Activated CD8-positive, alpha-beta memory T cell treated with anti-CD3 and anti-CD28 coated beads for 48 hours (primary cell): ENCODE measurements at places on chromosomes 6 and 20.

DNA sequence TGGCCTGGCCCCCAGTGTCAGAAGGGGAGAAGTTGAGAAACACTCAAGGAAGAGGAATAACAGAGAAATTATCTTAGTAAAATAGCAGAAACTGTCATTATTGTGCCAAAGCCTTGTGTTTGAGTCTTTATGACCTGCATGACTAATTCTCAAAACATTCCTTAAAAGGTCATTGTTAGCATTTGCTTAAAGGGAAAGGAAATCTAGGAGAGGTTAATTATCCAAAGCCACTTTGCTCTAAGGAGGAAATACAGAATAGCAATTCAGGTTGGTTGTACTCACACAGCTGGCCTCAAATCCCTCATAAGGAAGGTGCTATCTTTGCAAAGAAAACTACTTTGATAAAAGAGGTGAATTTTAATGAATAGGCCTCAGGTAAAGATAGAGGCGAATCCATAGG, 516.7 kb downstream of the CBLN4 start:
- no peak for DNase-seq

GRCh38 chr20:50163570-50164317, 10.2 kb upstream of the PEDS1 start:
- DNase-seq = no peak

DNA sequence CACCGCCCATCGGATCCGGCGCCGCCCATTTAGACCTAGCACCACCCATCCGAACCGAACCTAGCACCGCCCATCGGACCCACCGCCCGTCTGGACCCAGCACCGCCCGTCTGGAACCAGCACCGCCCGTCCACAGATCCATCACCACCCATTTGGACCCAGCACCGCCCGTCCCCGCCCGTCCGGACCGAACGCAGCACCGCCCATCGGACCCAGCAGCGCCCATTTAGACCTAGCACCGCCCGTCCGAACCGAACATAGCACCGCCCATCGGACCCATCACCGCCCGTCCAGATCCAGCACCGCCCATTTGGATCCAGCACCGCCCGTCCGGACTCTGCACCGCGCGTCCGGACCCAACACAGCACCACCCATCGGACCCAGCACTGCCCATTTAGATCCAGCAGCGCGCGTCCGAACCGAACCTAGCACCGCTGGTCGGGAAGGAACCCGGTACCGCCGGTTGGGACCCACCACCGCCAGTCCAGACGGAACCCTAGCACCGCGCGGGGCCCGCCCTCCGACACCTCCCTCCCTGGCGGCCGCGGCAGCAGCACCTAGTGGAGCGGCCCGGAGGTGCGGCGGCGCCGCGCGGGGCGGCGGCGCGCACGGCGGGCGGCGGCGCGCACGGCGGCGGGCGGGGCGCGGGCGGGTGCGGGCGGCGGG, 348 bp upstream of the AFDN start:
- no peak for DNase-seq

GRCh38 chr6:132210886-132211563, 190.2 kb downstream of the MOXD1 start:
- DNase-seq = no peak

GRCh38 chr6:69825904-69826303, 29.1 kb upstream of the LMBRD1 start:
- DNase-seq = no peak

DNA sequence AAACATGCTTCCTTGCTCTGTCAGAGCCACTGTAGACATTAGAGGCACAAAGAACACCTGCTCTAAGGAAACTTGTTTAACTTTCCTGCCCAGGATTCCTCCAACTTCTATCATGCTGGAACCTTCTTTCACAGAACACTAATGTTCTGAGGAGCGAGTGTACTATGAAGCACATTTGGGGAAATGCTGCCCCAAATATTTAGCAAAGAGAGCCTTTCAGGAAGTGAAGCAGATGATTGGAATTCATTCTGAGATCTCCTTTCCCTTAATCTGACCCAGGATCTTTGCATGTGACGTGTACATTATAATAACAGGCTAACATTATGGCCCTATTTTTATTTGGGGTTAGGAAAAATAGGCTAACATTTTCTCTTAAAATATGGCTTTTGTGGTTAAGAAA, 21.0 kb upstream of the FYN start:
- DNase-seq = no peak

GRCh38 chr6:89252907-89253306, 35.7 kb upstream of the GABRR1 start:
- DNase-seq = no peak

DNA sequence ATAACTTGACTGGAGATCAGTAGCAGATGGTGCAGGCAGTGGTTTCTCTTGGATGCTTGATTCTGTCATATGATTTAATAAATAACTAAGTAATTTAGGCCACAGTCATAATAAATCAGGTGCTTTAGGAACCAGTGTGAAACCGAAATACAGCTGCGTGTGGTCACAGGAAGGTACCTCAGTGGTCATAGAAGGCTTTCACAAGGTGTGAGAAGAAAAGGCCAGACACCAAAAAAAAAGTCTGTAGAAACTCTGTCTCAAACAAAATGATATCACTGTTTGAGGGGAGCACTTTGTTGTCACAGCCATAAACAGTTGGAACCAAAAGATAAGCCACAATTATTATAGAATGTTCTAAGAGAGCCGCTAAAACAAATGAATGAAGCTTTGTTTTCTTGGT, 56.5 kb downstream of the ARMC2 start:
- no peak for DNase-seq

GRCh38 chr20:34874094-34874654, 1.5 kb upstream of the GGT7 start:
- DNase-seq = no peak

- DNase-seq = no peak
Measured at GRCh38 chr6:160217073-160217472, 41.5 kb downstream of the SLC22A2 start.

- DNase-seq = no peak
Measured at GRCh38 chr6:75217193-75217592, 11.3 kb upstream of the COL12A1 start.

DNA sequence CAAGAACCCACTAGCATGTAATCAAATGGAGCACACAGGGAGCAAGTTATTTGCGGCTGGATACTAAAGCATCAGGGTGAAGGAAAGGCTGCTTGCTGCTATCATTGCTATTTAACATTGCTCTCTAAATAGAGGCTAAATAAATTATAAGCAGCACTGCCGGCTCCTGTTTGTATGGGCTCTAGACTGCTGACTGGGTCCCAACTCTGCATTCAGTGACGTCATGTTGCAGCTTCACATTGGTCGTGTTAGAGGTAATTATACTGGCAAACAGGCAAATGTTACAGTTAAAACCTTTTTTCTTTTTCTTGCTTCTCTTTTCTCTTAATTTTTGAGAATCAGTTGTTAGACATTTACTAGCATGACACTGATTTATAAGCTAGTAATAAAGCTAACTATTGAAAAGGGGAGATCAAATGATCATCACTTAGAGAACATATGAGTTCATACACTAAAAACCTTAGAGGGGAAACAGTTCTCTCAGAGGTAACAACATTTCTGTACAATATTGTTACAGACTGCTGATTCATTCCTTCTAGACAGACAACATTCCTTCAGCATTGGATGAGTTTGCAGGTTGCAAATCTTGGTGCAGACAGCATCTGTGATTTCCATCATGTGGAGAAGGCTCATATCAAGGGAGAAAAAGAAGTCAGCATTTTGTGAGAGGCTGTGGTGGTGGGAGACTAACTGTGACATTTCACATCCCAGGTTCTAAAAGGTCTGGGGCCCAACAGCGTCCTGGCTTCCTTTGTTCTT, 15.9 kb downstream of the RFPL4B start:
- DNase-seq = no peak

DNA sequence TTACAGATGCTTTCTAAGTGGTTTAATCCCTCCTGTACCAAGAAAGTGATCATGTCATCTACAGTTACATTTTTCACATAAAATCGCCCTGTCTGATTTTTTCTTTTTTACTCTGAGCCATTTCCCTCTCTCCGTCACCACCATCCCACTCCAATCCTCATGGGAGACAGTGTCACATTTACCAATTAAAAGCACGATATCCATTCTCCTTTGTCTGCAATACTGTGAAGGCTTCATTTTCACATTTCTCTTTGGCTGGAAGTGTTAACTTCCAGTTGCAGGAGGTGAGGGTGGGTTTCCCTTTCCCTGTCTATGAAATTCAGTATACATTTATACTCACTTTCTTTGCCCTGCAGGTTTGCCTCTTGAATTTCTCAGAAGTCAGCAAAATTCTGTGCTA, 372.7 kb upstream of the CNR1 start:
- DNase-seq = no peak

- peak; percentile 75 for DNase-seq
Measured at GRCh38 chr20:63272105-63273058, at the start of gene ARFGAP1. ARFGAP1 (plus strand) TSS chr20:63272813; CDS start chr20:63275581, 2,768 bp downstream.

DNA sequence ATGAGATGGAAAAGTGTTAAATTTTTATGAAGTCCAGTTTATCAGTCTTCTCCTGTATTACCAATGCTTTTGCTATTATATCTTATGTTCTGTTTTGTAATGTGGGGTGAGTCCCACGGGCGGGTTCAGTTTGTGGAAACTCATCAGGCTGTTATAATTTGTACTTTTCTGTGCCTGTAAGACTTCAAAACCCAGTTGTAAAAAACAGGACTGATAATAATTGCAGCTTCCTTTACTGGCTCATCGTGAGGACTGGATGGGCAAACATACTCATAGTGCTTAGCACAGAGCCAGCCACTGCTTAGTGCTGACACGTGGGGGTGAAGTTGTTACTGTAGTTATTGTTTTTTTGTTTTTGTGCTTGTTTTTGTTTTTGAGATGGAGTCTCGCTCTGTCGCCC, 45.6 kb downstream of the TGM2 start:
- no peak for DNase-seq

DNA sequence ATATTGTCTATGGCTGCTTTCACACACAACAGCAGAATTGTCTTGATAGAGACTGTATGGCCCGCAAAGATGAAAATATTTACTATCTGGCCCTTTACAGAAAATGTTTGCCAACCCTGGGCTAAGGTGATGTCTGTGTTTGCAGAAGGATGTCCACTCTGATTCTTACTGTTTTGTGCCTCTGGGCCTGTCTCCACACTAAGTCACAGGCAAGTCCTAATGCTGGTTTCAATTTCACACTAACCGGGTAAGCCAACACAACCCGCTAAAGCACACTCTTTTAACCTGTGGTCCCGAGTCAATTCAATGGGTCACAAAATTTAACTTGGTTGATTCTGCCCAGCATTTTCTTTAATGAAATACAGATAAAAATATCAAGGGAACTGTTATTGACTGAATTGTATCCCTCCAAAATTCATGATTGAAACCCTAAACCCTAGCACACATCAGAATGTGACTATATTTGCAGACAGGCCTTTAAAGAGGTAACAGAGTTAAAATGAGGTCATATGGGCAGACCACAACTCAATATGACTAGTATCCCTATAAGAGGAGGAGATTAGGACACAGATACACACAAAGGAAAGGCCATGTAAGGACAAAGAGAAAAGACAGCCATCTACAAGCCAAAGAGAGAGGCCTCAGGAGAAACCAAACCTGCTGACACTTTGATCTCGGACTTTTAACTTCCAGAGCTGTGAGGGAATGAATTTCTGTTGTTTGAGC, 78.4 kb downstream of the FYN start:
- no peak for DNase-seq

- no peak for DNase-seq
Measured at GRCh38 chr6:139577124-139577762, 202.8 kb upstream of the CITED2 start.

- DNase-seq = no peak
Measured at GRCh38 chr6:22873513-22874136, 304.3 kb downstream of the HDGFL1 start.

GRCh38 chr6:147579667-147580066, 71.2 kb downstream of the SAMD5 start:
- no peak for DNase-seq

DNA sequence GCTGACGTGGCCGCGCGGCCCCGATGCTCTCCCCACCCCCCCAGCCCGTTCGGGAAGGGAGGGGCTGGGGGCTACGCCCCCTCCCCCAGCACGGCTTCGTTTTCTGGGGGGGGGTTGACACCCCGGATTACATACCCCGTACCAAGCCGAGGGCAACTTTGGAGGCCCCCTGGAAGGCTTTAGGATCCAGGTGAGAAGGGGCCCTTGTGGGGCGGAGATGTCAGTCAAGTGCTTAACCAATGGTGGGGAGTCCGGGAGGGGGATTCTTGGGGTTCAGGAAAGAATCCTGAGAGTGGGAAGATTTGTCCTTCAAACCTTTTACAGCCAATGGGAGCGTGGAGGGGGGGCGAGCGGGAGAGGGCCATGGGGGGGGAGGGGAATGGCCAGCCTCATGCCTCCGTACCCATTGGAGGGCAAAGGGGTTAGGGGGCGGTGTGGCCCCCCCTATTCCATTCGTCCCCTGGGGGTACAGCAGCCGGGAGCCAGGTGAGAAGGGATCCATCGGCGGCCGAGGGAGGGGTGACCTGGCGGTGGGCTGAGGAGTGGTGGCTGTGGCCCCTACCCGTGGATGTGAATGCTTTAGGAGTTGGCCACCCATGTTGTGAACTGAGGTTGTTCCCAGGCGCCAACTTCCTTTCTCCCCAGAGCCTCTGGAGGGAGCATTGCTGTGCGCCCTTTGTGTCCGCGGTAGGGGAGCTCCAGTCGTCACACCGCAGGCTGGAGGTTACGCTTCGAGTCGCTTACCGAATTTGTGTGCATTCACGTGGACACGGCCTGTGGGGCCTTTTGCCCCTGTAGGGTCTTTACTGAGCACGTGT, 682 bp downstream of the BRD2 start:
- DNase-seq = peak; percentile 44

DNA sequence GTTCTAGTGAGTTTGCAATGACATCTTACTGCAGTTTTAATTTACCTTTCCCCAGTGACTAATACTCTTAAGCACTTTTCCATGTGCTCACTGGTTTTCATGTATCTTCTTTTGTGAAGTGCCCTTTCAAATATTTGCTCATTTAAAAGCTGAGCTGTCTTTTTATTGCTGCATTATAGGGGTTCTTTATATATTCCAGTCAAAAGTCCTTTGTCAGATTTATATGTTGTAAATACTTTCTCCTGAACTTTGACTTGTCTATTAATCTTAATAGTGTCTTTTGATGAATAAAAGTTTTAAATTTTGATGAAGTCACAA, 50.2 kb upstream of the ELOVL5 start:
- DNase-seq = no peak

GRCh38 chr6:80227545-80228105, 121.2 kb downstream of the BCKDHB start:
- no peak for DNase-seq
